Colonic mucosa (tissue), 4 donors: ENCODE measurements at places on chromosomes 4 and X. TPM values are rescaled to one million over a fixed set of nuclear protein-coding genes. Genes with fewer than 3 reads are reported as not detected.

The MGARP gene
- not detected for total RNA-seq

The SH2D1A gene
- 0.54 TPM for total RNA-seq

DNA sequence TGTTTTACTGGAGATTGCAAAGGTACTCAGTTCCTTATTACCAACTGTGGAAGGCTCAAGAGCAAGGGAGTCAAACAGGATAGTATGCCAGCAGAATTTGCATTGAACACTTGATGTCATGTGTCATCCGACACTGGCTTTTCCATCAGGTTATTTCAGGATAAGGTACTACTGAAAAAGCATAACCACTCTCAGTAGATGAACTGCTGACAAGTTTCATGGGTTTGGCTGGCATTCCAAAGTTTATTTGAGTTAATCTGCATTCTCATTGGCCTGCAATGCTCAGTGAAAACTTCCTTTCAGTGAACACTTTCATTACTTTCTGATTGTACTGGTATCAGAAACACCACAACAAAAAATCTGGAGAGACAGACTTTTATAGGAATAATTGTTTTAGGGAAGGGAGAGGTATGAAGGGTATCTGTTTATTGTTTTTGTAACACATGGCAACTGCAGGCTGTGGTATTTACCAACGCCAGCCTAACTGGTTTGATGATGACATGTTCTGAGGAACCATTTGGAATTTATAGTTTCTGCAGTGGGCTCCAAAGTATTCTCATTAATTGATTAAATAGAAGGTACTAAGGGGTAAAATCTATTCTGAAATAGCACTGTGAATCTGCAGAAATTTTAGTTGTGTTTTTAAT lies 345.7 kb upstream of the NR3C2 start:
- H3K36me3 ChIP-seq: no peaks in the 10 kb centered on the region
- no peaks in the 10 kb centered on the region for H3K4me1 ChIP-seq
- peak overlapping the region; percentile 65 for H3K27ac ChIP-seq

GRCh38 chr4:1775731-1776500 lies 17.2 kb upstream of the FGFR3 start:
- no peak for DNase-seq
- no peaks in the 10 kb centered on the region for H3K27me3 ChIP-seq
- no peaks in the 10 kb centered on the region for H3K36me3 ChIP-seq
- no peak overlapping the region for H3K27ac ChIP-seq
- no peaks in the 10 kb centered on the region for H3K4me1 ChIP-seq

- H3K4me1 ChIP-seq: no peaks in the 10 kb centered on the region
- DNase-seq: no peak
- H3K4me3 ChIP-seq: no peak overlapping the region
- no peaks in the 10 kb centered on the region for H3K36me3 ChIP-seq
- no peaks in the 10 kb centered on the region for H3K27me3 ChIP-seq
- no peak overlapping the region for H3K27ac ChIP-seq
Measured at GRCh38 chrX:53128097-53128749, 34.3 kb downstream of the KANTR start.

- DNase-seq: no peak
- H3K4me3 ChIP-seq: no peak overlapping the region
- H3K27me3 ChIP-seq: no peaks in the 10 kb centered on the region
- H3K36me3 ChIP-seq: no peaks in the 10 kb centered on the region
Measured at GRCh38 chr4:159070742-159071141, 32.1 kb upstream of the RAPGEF2 start.

DNA sequence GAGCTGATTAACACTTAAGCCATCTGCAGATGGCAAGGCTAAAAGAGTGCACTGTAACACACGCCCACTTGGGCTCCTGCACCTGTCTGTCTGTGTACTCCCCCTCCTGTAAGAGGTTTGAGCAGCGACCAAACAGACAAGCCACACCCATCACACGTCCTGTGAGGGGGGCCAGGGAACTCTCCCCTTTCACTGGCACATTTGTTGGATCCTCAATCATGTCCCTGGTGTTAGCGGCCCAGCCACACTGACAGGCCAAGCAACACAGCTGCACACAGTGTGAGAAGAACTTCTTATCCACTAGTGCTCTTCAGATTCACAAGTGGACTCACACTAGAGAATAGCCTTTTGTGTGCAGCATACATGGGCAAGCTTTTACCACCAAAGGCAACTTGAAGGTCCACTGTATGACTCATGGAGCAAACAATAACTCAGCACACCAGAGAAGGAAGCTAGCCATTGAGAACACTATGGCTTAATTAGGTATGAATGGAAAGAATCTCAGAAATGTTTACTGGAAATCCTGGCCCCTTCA lies 29.1 kb upstream of the UTP14A start:
- H3K4me1 ChIP-seq: no peaks in the 10 kb centered on the region
- DNase-seq: no peak
- no peak overlapping the region for H3K4me3 ChIP-seq
- H3K36me3 ChIP-seq: no peaks in the 10 kb centered on the region
- no peaks in the 10 kb centered on the region for H3K27me3 ChIP-seq

GRCh38 chrX:36501169-36501702 lies 506.9 kb upstream of the FAM47C start:
- H3K27ac ChIP-seq: no peak overlapping the region
- no peak for DNase-seq
- no peaks in the 10 kb centered on the region for H3K4me1 ChIP-seq
- no peak overlapping the region for H3K4me3 ChIP-seq
- H3K36me3 ChIP-seq: no peaks in the 10 kb centered on the region

DNA sequence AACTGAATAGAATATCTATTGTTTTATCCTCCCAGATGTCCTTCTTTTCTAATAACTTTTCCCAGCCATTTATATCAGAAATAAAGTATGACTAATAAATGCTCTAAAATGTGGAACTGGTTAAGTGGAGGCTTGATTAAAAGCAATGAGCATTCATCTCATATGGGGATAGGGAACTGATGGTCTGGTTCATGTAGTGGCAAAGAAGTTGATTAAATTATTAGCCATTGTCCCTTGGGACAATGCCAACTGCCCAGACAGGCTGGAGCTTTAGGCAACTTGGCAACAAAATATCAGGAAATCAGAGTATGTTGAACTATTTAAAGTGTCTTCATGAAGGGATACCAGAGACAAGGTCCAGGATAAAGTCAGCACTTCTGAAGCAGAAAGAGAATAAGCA lies 24.2 kb downstream of the TRO start:
- no peaks in the 10 kb centered on the region for H3K4me1 ChIP-seq
- no peak for DNase-seq
- H3K36me3 ChIP-seq: no peaks in the 10 kb centered on the region
- H3K27me3 ChIP-seq: no peaks in the 10 kb centered on the region
- no peak overlapping the region for H3K4me3 ChIP-seq
